Stimulated activated CD8-positive, alpha-beta memory T cell treated with anti-CD3 and anti-CD28 coated beads, Interleukin-7, amount 100 ng/mL, for 24 hours (primary cell): ENCODE measurements at places on chromosomes 7 and 10.

GRCh38 chr7:2164646-2165045 is 68.1 kb downstream of the MAD1L1 start:
- DNase-seq: no peak

- no peak for DNase-seq
Observed at GRCh38 chr10:28592953-28593352, 60.0 kb downstream of the WAC start.

DNA sequence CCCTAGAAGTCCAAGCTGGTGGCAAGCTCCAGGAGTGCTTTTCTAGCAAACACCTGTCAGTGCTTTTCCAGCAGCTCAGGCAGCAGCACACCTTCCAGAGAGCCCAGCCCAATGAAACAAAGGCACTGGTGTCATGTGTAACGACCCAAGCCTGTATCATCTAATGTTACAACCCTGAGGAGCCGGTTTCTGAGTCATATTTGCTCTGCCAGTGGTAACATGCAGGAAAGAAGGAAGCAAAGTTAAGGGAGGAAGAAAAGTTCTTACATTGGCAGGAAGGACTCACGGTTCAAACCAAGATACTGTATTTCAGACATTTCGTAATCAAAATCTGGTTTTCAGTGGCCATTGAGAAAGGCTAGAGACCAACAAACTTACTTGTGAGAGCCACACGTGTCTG is at the start of gene ANKRD22:
ANKRD22 (minus strand) TSS at position 139 of the 400 bp plus-strand sequence. CDS start 237 bp downstream, outside the sequence.
- no peak for DNase-seq

DNA sequence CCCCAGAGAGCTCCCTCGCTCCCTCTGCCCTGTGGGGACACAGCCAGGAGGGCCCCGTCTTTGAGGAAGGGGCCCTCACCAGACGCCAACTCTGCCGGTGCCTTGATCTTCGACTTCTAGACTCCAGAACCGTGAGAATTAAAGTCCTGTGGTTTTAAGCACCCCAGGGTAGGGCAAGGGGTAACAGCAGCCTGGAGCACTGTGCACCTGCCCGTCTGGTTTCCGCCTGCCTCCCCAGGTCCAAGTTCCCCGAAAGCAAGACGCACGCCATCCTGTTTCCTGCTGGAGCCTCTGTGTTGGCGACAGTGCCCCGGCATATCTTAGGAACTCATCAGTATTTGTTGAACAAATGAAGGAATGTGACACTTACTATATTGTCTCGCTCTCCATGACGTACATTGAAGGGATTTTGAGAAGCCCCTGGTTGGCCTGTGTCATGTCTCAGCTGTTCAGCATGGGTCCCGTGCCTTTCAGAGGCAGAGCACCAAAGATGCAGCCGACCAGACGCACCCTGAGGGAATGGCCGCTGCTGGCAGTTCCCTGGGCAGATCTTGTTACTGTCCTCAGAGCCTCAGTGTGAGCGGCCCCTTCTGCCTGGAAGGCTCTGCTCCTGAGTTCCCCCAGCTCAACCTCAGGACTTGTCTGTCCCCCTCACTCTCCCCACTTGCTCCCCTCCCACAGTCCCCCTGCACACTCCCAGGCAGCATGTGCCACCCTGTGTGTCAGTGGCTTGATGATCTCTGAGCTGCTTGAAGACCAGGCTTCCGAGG is 226.2 kb downstream of the TCERG1L start:
- DNase-seq: no peak

- DNase-seq: no peak
Observed at GRCh38 chr10:5666008-5666840, at the start of gene ASB13. ASB13 (minus strand) TSS chr10:5666595; CDS start chr10:5666551, 44 bp downstream.

DNA sequence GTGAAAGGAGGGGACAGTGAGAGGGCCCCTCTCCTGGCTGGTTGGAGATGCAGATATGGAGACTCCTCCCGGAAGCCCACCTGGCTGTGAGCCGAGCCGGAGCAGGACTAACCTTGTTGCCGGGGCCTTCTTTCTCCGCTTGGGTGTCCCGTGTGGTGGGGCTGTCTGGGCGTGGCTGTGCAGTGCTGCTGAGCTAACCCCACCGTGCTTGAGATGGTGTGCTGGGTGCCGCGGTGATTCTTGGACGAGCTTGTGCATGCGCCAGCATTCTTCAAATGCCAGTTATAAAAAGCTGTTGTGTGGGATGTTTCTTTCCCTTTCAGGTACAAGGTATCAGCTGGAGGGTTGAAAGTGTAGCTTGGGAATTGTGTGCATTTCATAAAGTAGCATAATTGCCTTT is 48.8 kb downstream of the DAGLB start:
- DNase-seq: no peak

DNA sequence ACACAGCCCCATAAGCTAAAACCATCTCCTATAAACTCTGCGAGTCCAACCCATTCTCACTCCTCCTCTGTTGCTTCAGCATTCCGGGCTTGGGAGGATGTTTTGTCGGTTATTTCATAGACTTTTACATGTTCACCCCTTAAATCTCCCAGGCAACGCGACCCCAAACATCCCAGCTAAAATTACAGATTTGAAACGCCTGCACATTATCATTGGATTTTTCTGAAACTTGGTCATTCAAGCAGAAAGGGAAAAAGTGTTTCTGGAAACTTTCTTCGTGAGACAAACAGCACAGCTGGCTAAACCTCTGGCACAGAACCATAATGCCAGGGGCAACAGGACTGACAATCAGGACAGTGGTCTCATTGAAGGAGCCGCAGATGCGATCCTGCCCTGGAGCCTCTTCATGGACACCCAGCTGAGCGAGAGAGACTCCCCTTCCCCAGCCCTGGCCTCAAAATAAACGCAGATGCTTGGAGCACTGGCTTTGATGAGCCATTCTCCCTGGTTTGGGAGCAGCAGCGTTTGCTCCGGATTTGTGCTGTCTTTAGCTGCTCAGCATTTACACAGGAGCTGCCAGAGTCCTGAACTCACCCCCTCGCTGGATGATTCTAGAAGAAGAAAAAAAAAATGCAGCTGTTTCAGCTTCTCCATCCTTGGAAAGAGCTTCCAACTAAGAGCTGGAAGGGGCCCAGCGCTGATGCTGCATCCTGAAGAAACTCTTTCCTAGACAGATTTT is 30.1 kb downstream of the AFAP1L2 start:
- no peak for DNase-seq

DNA sequence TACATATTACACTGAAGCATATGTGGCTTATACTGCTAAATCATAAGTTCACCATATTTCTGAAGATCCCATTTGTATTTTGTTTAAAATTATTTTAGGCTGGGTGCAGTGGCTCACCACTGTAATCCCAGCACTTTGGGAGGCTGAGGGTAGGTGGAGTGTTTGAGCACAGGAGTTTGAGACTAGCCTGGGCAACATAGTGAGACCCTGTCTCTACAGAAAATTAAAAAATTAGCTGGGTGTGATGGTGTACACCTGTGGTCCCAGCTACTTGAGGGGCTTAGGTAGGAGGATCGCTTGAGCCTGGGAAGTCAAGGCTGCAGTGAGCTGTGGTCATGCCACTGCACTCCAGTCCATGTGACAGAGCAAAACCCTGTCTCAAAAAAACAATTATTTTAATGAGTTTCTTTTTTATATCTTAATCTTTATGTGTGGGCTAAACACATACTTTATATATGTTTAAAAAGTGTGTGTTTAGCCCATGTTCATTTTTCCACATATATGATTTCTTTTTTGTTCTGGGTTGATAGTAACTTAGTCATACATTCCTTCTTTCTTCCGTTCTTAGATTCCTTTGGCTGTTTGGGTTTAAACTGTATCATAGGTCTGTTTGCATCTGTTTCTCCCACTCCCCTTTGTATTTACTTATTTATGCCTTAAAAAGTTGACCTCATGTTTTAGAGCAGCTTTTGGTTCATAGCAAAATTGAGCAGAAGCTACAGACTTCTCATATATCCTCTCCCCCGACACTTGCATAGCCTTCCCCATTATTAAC is 33.5 kb downstream of the RSBN1L start:
- no peak for DNase-seq

DNA sequence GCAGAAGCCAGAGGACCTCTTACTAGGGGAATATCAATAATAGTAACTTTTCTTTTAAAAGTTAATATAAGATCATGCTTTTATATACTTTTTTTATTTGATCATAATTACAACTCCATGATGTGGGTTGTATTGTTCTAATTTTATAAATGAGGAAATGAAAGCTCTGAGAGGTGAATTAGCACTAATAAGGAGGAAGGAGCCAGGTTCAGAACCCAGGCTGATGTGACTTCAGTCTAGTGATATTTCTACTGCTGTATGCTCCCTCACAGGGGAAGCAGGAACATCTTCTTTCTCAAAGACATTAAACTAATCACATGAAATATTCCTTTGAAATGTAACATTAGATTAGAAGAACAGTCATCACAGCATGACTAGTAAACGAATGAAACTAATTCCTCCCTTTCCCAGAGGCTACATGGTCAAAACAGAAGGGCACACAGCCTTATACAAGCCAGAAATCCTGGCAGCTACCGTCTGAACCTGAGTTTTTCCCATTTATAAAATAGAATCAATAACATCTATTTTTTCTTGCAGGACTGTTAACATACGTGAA is 81.4 kb upstream of the GJD4 start:
- no peak for DNase-seq

- DNase-seq: no peak
Observed at GRCh38 chr10:59360605-59361405, 1.5 kb downstream of the FAM13C start.

DNA sequence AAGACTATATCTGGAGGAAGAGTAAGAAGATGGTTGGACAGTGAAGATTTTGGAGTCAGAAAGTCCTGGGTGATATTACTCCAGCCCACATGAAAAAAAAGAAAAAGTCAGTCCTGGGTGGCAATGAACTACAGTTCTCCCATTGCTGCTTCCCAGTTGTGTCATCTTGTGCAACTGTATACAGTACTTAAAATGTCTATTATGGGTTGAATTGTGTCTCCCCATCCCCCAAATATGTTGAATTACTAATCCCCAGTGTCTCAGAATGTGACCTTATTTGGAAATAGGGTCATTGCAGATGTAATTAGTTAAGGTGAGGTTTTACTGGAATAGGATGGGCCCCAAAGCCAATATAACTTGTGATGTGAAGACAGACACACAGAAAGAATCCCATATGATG is 15.6 kb downstream of the SEC23IP start:
- DNase-seq: no peak

- no peak for DNase-seq
Observed at GRCh38 chr7:105339404-105340323, 49.1 kb downstream of the SRPK2 start.

- DNase-seq: no peak
Observed at GRCh38 chr7:150415161-150416153, 35.0 kb upstream of the GIMAP8 start.

GRCh38 chr10:8076933-8077332 is 22.4 kb downstream of the GATA3 start:
- DNase-seq: no peak

DNA sequence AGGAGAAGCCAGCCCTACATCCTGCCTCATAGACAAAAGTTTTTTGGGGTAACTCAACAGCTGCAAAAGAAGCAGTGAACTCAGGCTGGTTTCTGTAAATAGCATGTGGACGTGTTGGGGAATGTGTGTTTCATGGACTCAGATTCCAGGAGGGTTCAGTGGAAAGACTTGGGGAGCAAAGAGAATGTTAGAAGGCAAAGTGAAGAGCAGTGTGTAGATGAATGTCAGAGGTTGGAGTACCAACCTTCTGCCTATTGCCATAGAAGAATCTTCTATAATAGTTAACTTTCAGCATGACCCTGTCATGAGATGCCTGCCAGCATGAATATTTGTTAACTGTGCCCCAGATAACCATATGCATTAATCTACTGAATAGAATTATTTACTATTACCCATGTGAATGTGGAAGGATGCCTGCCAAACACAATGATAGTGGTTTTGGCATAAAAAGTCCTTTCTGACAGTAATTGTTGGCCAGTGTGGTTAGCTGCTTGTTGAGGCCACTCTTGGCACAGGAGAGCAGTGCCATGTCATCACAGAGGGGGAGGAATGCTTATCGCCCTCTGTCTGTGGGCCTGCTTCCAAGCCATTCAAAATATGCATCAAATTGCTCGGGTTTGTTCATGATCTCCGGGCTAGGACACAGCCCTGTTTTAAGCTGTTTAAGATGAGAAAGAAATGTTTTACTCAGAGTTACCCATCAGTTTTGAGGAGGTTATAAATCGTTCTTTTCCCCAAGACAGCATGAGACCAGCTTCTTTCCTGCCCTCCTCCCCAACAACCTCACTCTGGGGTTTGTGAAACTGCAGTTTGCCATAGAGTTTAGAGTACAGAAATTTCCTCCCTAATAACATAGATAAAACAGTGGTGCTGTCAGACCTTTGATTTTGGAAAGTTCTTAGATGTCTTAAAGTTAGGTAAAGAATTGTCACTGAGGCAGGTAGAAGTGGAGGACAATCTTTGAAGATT is 165.3 kb downstream of the WNT2 start:
- DNase-seq: no peak

- DNase-seq: no peak
Observed at GRCh38 chr10:98209441-98209840, 58.6 kb downstream of the LOXL4 start.
